ENCODE measurements at places on chromosomes 13 and 19.

- no peak for DNase-seq
Measured at GRCh38 chr13:83352391-83352790, 529.9 kb downstream of the SLITRK1 start.

DNA sequence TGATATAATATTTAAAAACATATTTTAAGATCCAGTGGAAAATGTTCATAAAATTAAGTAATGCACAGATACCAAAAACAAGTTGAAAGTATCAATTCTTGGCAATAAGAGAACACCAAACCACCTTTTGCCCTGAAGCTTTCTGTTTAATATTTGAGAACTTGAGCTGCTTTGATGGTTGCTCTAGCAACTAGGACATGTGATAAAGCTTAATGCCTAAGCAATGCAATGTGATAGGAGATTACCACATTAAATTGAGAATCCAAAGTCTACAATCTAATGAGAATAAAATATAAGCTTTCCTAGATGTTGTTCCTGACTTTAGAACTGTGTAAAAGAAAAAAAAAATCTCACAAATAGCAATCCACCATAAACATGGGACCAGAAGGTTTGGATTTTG, 1367.5 kb upstream of the PCDH9 start:
- DNase-seq, result no peak

- no peak for DNase-seq
Measured at GRCh38 chr19:31337008-31337914, 12.0 kb downstream of the TSHZ3 start.

GRCh38 chr19:5038631-5039271, 69.8 kb downstream of the KDM4B start:
- DNase-seq, result no peak

GRCh38 chr13:75432045-75432444, 49.9 kb downstream of the TBC1D4 start:
- DNase-seq, result no peak

DNA sequence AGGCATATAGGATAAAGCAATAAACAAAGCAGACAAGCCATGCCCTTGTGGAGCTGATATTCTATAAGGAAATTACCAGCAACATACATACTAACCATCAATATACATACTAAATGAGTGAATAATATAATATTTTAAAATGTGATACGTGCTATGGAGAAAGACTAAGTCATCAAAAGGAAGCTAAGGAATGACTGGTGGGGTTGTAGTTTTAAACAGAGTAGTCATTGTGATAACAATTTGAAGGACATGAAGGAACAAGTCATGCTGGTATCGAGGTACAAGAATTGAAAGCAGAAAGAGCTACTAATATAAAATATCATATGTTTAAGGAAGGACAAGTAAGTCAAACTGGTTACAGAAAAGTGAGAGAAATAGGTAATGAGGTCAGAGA, 894.9 kb upstream of the PCDH9 start:
- no peak for DNase-seq

DNA sequence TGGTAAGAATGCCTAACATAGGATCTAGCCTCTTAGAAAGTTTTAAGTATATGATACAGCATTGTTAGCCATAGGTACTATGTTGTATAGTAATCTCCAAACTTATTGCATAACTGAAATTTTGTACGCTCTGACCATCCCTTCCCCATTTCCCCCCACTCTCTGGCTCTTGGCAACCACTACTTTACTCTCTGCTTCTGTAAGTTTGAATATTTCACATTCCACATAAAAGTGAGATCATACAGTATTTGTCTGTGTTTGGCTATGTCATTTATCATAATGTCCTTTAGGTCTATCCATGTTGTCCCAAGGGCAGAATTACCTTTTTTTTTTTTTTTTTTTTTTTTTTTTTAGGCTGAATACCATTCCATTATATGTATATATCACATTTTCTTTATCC, 396.9 kb downstream of the DLEU7 start:
- no peak for DNase-seq

- DNase-seq, result peak; percentile 37
Measured at GRCh38 chr19:46821512-46822409, 28.9 kb downstream of the AP2S1 start.

- DNase-seq, result no peak
Measured at GRCh38 chr13:19860884-19861655, 2.4 kb downstream of the ZMYM5 start.

GRCh38 chr19:40609561-40610395, 8.6 kb downstream of the LTBP4 start:
- peak; percentile 69 for DNase-seq

DNA sequence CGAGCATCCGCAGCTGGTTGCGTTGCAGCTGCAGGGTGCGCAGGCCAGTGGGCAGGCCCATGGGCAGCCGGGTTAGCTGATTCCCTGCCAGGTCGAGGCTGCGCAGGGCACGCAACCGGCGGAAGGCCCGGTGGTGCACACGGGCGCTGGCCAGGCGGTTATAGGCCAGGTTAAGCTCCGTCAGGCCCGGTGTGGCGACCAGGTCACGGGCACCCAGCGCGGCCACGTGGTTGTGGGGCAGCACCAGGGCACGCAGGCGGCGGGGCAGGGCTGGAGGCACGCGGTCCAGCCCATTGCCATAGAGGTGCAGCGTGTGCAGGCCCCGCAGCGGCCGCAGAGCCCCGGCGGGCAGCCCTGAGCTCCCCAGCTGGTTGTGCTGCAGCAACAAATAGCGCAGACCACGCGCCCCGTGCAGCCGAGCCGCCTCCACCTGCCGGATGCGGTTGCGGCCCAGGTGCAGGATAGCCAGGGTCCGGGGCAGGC, 5.3 kb downstream of the PODNL1 start:
- DNase-seq, result no peak

DNA sequence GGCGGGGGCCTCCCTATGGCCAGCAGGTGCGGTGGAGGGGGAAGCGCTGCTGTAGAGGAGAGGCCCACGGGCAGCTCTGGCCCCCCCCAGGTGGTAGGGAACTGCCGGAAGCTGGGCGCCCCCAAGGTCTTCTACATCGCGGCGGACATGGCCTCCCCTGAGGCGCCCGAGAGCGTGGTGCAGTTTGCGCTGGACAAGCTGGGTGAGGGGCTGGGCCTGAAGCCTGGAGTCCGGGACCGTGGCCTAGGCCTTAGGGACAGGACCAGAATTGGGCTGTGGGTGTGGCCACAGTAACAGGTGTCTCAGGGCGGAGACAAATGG, 3.8 kb upstream of the RPL36 start:
- DNase-seq, result no peak

DNA sequence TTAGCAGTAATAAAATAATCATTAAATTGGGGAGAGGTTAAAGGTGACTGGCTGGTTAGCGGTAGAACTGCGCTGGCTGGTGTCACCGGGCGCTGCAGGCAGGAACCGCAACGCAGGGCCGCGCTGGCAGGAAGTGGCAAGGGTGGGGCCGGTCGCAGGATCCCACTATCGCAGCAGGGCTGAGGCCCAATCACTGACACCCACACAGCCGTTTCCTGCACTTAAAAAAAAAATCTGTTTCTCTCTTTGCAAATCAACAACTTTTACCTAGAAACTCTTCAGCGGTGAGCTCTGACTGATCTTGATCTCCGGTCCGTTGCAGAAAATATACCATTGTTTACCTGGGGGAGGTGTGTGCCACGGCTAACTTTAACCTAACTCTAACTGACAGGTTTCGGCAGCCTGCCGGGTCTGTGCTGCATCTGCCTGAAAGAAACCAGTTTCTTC, 46.9 kb downstream of the KLF2 start:
- peak; percentile 82 for DNase-seq

GRCh38 chr13:109979228-109979627, 192.8 kb upstream of the IRS2 start:
- DNase-seq, result no peak

GRCh38 chr13:30593001-30593400, 24.7 kb upstream of the USPL1 start:
- DNase-seq, result no peak

DNA sequence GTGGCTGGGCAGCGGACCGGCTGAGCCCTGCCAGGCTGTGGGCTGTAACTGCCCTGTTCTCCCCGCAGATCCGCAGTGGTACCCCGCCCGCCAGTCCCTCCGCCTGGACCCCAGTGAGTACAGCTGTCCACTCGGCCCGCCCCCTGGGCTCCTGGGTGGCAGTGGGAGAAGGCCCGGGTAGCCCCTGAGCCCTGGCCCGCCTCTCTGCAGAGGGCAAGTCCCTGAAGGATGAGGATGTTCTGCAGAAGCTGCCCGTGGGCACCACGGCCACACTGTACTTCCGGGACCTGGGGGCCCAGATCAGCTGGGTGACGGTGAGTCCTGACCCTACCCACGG, 8.3 kb downstream of the NDUFB7 start:
- no peak for DNase-seq

DNA sequence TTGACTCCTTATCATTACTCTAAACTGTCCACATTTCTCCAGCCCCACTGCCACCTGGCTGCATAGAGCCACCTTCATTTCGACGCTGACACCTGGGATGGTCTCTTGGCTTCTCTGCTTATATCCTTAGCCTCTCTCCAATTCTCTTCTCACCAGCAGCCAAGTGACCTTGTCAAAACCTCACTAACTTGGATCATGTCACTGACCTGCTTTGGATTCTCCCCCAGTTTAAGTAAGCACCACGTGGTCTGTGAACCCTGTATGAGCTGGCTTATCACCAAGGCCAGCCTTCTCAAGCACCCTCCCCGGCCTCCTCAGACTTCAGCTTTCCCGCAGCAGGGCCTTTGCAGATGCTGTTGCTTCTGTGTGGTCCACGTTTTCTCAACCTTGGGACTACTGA, 12.3 kb upstream of the GGACT start:
- no peak for DNase-seq

- DNase-seq, result no peak
Measured at GRCh38 chr13:72508392-72508791, 219.0 kb downstream of the MZT1 start.

GRCh38 chr19:4258181-4258580, 11.3 kb downstream of the YJU2 start:
- DNase-seq, result no peak

GRCh38 chr13:42946927-42947326, 45.1 kb downstream of the EPSTI1 start:
- DNase-seq, result no peak

DNA sequence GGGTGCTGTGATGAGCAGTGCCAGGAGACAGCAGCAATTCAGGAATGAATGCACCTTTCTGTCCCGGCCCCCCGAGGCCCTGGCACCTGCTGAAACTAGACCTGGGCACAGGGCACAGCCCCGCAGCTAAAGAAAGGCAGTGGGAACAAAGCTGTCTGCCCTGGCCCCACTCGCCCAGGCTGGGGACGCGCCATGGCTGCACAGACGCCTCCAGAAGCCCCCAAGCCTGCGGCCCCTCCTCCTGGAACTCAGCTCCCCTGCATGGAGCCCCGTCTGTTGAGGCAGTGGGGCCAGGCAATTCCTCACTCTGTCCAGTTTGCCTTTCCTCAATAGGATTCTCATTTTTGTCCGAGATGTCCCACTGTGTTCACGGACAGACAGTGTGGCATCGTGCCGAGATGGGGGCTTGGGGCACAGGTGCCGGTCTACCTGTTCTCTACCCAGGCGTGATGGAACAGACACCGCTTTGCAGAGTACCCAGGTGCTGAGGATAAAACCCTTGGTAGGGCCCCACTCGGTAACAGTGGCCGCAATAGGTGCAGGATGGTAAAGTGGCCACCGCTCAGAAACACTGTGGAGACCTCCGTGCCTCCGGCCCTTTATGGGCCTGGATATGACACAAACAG, 146.5 kb upstream of the SOX1 start:
- DNase-seq, result no peak

DNA sequence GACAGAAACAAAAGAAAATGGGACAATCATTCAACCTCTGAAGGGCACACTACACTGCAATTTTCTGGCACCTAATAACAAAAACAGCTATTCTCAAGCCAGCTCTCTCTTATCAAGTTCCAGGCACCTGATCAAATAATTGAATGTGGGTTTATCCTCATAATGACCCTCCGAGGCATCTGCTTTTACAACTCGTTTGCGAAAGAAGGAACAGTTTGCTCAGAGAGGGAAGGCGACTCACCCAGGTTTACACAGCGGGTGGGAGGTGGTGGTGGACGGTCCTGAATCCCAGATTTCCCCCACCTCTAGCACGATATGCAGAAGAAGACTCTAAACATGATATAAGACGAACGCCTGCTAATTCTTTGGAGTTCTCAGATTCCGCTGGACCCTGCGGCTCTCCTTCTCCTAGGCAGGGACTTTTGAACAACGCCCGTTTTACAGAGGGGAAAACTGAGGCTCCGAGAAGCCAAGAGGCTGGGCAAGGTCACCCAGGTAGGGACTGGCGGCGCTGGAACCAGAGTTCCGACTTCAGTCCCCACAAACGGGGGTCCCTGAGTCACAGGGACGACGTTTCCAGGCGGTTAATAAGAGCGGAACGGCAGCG, 641 bp downstream of the SGTA start:
- DNase-seq, result no peak

GRCh38 chr19:13960863-13961784, 8.8 kb downstream of the DCAF15 start:
- no peak for DNase-seq

DNA sequence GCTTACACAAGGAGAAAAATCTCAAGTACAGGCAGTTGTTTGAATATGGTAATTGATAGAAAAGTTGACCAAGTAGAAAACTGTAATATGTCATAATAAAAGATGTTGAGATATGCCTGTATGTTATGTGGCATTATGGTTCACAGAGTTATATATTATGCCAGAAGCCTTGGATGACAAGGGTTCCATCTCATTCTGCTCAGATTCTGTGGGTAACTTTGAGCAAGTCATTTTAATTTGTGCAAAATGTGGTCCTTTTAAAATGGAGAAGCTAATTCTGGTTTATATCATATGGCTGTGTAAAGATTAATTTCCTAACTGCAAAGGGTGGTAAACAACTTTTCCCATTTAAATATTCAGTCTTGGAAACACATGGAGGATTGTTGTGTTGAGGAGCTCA, 180.9 kb downstream of the GPC6 start:
- DNase-seq, result no peak

DNA sequence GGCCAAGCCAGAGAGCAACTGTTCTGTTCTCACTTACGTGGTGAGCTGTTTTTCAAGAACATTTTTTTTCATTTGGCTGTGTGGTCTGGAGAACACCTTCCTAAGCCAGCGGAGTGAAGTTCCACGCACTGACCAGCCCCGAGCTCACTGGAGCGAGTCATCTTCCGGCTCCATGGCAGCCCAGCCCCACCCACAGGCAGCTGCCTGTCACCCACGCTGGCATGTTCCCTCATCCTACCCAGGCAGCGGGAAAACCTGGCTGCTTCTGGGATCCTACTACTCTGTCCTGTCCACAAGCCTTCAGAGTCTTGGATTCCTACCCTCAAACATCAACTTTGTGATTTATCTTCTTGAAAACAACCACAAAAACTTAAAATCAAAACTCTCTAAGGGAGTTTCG, 76.2 kb downstream of the GGACT start:
- DNase-seq, result no peak

GRCh38 chr13:79427883-79428282, 21.8 kb upstream of the RBM26 start:
- DNase-seq, result no peak

DNA sequence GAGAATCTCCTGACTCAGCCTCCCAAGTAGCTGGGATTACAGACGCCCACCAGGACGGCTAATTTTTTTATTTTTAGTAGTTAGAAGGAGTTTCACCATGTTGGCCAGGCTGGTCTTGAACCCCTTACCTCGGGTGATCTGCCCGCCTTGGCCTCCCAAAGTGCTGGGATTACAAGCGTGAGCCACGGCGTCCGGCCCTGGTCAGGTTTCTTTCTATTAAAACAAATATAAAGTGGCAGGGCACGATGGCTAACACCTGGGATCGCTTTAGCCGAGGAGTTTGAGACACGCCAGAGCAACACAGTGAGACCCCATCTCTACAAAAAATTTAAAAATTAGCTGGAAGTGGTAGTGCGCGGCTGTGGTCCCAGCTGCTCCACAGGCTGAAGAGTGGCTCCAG, 1.5 kb upstream of the MED25 start:
- DNase-seq, result no peak

Measured in stimulated activated CD8-positive, alpha-beta memory T cell treated with anti-CD3 and anti-CD28 coated beads, Interleukin-2, amount 100 ng/mL, for 1 hour (primary cell).